Stimulated activated CD8-positive, alpha-beta memory T cell treated with anti-CD3 and anti-CD28 coated beads, Interleukin-7, amount 100 ng/mL, for 24 hours (primary cell): ENCODE measurements at places on chromosomes 12 and 14.
A peak's percentile ranks its signal among the peaks of the same experiment; 100 is the strongest.

DNA sequence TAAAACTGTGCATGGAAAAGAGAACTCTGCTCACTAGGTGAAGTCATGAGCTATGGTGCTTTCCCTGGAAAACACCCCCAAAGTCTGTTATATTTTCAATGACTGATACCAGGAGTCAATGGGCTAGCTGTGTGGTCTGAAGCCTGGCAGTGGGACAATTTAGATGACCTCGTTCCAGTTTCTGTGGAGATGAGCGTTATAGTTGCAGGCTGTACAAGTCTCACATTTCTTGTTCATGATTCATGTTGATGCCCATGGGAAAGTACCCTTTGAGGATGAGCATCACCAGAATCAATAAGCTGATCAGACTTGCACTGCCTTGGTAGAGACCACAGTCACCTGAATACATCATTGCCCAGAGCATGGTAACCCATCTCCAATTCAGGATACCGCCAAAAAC, 70.7 kb downstream of the NOVA1 start:
- DNase-seq, result no peak

- peak; percentile 64 for DNase-seq
These were observed 17.7 kb downstream of the RIN3 start for GRCh38 chr14:92531106-92531873.

DNA sequence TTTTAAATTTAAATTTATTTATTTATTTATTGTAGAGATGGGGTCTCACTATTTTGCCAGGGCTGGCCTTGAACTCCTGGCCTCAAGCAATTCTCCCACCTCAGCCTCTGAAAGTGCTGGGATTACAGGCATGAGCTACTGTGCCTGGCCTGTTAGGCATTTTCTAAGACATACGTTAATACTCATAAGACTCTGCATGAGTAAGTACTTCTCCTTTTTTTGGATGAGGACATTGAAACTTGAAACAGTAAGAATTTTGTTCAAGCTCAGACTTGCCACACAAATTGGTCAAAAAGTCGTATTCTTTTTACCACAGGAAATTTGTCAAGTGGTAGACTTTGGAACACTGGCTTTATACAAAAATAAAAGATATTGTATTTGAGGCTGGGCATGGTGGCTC, 187.4 kb upstream of the RASSF8 start:
- DNase-seq, result no peak

- no peak for DNase-seq
These were observed 24.4 kb upstream of the WSCD2 start for GRCh38 chr12:108104657-108105056.

DNA sequence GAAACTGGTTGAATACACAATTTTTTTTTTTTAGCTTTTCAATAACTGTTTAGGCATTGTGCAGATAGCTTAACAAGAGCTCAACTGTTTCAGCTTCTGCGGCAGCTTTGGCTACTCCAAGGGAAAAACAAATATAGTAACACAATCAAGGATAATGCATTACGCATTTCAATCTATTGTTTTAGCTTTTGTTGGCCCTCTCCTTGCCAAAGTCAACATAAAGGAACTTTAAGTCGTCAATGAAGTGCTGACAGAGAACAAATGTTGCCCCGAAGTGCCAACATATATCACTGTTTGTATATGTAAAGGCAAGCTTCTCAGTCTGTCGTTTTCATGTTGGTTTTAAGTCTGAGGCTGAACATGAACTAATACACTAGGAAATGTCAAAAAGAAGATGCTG, 1087.4 kb upstream of the FLRT2 start:
- no peak for DNase-seq

GRCh38 chr12:89733579-89734201, 25.1 kb upstream of the ATP2B1 start:
- DNase-seq, result no peak

DNA sequence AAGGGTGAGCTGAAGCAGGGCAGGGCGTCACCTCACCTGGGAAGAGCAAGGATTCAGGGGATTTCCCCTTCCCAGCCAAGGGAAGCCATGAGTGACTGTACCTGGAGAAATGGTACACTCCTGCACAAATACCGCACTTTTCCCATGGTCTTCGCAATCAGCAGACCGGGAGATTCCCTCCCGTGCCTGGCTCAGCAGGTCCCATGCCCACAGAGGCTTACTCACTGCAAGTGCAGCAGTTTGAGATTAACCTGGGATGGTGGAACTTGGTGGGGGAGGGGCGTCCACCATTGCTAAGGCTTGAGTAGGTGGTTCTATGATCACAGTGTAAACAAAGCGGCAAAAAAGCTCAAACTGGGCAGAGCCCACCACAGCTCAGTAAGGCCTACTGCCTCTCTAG, 11.0 kb upstream of the DHRS4 start:
- no peak for DNase-seq

- DNase-seq, result no peak
These were observed 92.4 kb downstream of the TMTC1 start for GRCh38 chr12:29691161-29691854.

DNA sequence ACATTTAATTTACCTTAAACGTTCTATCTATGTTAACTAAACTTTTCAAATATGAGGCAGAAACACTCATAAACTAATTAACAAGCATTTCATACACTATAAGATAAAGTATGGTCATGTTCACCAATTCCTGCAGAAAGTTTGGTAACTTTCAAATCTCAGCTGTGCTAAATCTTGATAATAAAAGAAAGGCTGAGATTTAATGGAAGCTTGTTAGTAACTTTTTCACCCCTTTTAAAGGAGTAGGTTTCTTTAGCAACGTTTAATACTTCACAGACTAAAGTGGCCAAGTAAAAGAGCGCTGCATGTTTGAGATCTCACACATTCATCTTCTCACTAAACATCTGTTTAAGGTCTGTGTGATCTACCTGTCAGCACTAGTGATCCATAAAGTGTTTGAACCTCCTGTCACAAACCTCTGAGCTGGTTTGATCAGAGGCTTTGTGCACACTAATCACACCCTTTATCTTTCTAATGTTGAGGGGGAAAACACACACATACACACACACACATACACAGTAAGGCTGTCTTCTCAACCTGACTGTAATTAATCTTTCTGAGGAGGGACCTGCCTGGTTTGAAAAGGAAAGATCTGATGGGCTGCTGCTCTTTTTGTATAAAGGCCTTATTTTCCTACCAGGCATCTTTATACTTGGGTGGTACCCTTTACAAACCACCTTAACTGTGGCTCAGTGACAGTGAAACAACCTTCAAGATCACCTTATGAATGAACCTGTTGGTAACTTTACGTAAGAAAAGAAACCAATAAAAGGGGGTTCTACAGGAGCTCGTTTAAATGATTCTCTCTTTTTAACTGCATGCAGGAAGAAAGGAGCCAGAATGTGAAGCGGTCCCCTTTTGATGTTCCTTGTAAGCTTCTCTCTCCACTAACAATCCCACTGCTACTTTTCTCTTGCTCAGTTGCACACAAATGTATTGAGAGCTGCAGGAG, 244.2 kb downstream of the SOX5 start:
- DNase-seq, result no peak

- no peak for DNase-seq
These were observed 9.2 kb downstream of the RAB21 start for GRCh38 chr12:71763677-71764379.
